ENCODE measurements at places on chromosomes 4 and X.

- peak; percentile 12 for DNase-seq
Measured at GRCh38 chr4:88706574-88706973, 8.9 kb upstream of the NAP1L5 start.

- no peak for DNase-seq
Measured at GRCh38 chr4:145182222-145182621, 1.8 kb upstream of the OTUD4 start.

DNA sequence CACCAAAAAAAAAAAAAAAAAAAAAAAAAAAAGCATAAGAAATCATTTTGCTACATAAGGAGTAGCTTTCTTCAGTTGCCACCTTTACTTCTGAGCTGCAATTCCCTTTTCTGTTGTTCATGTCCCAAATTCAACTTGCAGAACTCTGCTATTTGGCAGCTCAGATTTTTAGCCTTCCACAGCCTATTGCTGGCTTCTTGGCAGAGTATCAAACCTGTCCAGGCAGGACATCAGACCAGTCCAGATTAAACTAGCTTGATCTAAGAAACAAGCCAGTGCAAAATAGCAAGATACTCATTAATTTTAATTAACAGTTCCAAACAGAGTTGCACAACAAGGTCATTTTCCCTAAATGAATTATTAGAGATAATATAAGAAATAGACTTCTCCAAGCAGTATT, 123.6 kb upstream of the NR3C2 start:
- DNase-seq = no peak

- DNase-seq = no peak
Measured at GRCh38 chr4:30882995-30883675, 163.0 kb downstream of the PCDH7 start.

- DNase-seq = no peak
Measured at GRCh38 chr4:123162859-123163258, 233.7 kb upstream of the SPRY1 start.

DNA sequence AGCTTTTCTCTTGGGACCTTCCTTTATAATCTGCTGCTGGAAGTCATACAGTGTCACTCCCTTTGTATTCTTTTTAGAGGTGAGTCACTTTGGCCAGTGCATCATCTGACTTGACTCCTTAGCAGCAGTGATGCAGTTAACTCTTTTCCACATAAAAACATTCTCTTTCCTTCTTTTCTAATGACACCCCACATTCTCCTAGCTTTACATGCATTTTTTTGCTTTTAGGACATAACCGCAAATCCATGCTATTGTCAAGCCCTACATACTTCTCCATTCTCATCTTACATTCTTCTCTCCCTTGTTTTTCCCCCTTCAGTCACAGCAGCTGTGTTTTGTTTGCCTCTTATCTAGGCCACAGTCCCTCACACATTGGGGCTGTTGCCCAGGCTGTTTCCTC, 55.1 kb downstream of the ZNF330 start:
- peak; percentile 19 for DNase-seq

DNA sequence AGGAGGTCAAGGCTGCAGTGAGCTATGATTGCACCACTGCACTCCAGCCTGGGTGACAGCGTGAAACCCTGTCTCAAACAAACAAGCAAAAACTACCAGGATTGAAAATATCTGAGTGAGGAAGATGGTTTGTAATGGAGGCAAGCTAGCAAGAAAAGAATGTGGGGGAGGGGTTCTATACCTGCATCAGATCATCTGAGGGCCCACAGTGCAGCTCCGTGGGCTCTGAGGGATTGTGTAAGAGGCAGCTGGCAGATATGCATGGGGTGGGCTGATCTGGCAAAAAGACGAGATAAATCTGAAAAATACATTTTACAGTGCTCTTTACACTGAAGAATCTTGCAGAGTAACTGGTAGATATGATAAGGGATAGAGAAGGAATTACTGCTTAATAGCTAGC, 28.9 kb upstream of the CHRNA9 start:
- DNase-seq = no peak

DNA sequence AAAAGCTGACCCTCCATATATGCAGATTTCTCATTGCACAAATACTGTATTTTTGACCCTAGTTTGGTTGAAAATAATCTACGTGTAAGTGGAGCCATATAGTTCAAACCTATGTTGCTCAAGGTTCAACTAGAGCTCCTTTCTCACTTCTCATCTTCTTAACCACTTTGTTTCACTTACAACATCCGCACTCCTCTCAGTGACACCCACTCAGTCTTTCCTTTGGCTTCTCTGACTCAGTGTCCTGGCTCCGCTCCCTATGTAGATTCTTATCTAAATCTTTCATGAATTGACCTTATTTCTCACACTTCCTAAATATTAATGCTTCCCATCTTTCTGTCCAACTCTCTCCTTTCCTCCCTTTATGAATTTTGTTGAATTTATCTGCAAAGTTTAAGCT, 32.9 kb upstream of the DKK2 start:
- DNase-seq = no peak

DNA sequence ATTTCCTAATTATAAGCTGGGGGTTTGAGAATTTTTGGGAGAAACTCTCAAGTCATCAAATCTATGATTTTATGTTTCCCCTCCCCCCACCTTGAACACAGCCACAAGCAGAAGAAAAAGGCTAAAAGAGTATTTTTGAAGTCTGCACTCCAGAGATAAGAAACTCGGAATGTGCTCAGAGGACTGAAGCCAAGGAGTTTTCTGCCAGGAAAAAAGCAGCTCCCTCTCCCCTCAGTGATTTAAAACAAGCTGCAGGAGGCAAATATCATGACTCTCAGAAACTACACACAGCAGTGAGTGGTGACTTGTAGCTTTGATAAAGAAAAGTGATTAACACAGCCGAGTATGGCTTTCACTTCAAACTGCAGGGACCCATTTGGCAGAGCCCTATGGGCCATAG, 800.2 kb upstream of the FTHL17 start:
- DNase-seq = no peak

GRCh38 chr4:94940520-94940908, 182.8 kb downstream of the BMPR1B start:
- no peak for DNase-seq

GRCh38 chr4:144906181-144906925, 191.6 kb downstream of the ANAPC10 start:
- DNase-seq = peak; percentile 48

- no peak for DNase-seq
Measured at GRCh38 chr4:36053930-36054329, 190.4 kb downstream of the ARAP2 start.

DNA sequence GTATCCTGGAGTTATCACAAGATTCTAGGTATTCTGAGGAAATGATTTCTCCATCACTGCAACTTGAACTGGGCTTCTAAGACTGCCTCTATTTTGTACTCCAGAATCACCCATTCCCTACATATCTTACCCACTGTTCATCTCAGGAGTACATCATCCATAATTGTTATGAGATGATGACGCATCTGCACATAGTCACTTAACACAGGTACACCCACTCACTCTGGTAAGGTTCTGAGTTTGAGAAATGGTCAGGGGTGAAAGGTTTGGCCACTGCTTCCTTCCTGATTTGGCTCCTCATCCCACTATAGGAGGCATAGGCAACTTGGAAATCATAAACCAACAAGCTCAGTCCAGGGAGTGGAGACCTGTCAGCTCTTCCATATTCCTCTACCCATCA, 143.9 kb downstream of the GLRA2 start:
- no peak for DNase-seq

- no peak for DNase-seq
Measured at GRCh38 chrX:78330540-78330939, 3.1 kb upstream of the CYSLTR1 start.

DNA sequence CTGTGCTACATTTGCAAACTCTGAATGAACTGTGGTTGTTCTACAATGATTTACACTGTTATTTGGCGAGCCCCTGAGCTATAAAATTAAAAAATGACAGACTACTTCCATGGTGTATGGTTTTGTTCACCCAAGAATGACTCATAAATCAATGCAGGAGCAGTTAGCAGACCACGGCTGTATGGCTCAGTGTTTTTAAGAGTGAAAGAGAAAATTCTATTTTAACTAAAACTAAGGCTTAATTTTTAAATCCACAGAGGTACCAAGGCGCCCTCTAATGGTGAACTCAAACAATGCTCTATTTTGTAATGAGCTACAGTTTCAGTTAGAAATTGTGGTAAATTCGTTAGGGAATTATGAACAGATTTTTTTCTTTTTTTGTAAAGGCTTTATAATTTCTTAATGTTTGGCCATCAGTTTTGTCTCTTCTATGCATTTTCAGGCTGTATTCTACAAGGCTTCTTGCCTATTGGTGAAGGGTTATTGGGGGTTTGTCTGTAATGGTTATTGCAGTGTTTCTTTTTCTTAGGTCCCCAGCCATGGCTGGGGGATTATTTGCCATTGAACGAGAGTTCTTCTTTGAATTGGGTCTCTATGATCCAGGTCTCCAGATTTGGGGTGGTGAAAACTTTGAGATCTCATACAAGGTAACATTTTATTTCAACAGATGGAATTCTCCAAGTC, 32.5 kb downstream of the HMGB2 start:
- DNase-seq = peak; percentile 50

DNA sequence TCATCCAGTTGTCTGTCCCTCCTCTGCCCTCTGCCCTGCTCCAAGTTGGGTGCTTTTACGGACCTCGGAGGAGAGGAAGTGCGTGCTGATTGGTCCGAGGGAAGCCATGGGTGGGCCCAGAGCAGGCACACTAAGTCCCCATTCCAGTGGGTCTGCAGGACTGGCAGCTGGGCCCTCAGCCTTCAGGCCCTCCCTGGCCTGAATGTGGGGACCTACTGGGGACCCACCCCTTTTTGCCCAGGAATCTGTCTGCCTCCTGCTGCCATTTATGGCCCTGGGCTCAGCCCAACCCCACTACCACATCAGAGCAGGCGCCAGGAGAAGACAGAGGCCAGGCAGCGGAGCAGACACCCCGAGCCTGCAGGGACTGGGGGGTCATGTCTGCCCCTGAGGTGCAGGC, 169.6 kb downstream of the TEX13A start:
- no peak for DNase-seq

- no peak for DNase-seq
Measured at GRCh38 chr4:38829237-38829636, 24.6 kb upstream of the TLR1 start.

- no peak for DNase-seq
Measured at GRCh38 chr4:38641811-38642210, 22.2 kb upstream of the KLF3 start.

DNA sequence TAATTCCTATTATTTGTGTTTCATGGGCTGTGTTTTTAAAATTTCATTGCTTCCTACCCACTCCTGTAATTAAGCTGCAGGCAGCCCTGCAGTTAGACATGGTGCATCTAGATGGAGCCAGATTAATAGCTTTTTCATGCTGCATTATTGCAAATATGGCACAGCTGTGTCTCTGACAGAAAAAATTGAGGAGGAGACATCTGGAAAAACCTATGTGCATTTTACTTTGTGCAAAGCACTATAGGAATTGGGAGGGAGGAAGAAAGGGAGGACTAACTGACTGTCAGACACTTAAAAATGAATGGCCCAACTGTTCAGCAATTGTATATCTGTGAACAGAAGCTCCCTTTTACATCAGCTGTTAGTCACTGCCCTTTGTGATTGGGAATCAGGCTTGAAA, 8.1 kb upstream of the RPGR start:
- no peak for DNase-seq

GRCh38 chr4:128841402-128841801, 31.9 kb downstream of the JADE1 start:
- DNase-seq = no peak

GRCh38 chr4:45518832-45519231, 605.0 kb downstream of the GABRG1 start:
- DNase-seq = no peak

GRCh38 chr4:181030961-181031360, 1212.2 kb upstream of the TENM3 start:
- no peak for DNase-seq

DNA sequence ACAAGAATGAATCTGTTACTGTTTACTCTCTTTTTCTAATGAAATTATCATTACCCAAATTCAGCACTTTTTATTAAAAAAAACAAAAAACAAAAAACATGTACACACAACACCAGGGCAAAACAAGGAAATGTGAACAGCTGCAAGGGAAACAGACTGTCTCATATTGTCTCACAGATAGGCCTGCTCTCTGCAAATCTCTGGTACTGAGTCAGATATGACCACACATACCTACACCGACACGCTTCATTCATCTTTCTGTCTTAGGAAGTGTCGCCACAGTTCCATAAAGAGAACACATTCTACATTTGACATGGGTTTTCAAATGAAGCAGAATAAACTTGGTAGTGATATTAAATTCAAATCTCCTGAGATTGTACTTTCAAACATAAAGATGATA, 92.2 kb upstream of the GPR34 start:
- no peak for DNase-seq

GRCh38 chrX:67523002-67523681, 20.7 kb upstream of the AR start:
- DNase-seq = peak; percentile 37

- DNase-seq = no peak
Measured at GRCh38 chr4:81604683-81605218, 133.0 kb upstream of the RASGEF1B start.

GRCh38 chr4:185998791-185999190, 70.2 kb upstream of the TLR3 start:
- no peak for DNase-seq

- no peak for DNase-seq
Measured at GRCh38 chr4:159071178-159071968, 31.5 kb upstream of the RAPGEF2 start.

- DNase-seq = no peak
Measured at GRCh38 chrX:105664243-105664642, 158.1 kb upstream of the NRK start.

GRCh38 chrX:77346859-77347258, 100.3 kb upstream of the FGF16 start:
- no peak for DNase-seq

- peak; percentile 77 for DNase-seq
Measured at GRCh38 chr4:140095694-140096482, 58.1 kb downstream of the MAML3 start.

- no peak for DNase-seq
Measured at GRCh38 chr4:123555807-123556273, 159.2 kb downstream of the SPRY1 start.

All from KBM-7 (cell line).